Right forelimb (tissue), 1 donor: ENCODE measurements at places on chromosomes 7 and 10.

- DNase-seq: no peak
Observed at GRCh38 chr7:49513911-49514310, 259.5 kb upstream of the VWC2 start.

DNA sequence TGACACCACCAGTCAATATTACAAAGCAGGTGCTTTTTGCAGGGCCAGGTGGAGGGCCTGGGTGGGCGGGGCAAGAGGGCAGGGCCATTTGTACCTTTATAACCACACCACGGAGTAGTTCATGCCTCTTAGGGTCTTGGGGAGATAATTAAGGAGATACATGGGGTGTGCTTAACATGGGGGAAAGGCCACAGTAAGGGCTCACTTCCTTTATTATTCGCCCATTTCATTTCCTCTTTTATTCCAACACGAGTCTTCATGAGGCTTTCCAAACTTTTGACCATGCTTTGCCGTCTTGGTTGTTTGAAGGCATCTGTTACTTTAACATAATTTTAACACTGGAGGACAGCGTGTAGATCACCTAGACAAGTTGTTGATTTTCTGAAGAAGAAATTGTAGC is 33.3 kb upstream of the LYZL2 start:
- DNase-seq: no peak

- DNase-seq: no peak
Observed at GRCh38 chr10:78913219-78914059, 155.3 kb upstream of the ZMIZ1 start.

DNA sequence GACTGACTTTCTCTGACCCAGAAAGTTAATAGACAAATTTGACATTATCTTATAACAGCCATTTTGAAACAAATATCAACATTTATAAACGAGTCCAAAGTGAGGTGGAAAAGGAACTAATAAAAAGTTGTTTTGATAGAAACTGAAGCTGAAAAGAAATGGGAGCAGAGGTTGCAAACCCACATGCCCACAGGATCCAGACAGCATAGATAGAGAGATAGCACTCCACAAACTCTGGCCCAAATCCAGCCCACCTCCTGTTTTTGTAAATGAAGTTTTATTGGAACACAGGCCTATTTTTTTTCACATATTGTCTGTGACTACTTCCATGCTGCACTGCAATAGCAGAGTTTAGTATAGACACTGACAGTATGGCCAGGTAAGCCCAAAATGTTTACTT is 171.9 kb downstream of the PRKG1 start:
- no peak for DNase-seq

GRCh38 chr7:155610633-155611193 is 33.7 kb upstream of the RBM33 start:
- DNase-seq: no peak

DNA sequence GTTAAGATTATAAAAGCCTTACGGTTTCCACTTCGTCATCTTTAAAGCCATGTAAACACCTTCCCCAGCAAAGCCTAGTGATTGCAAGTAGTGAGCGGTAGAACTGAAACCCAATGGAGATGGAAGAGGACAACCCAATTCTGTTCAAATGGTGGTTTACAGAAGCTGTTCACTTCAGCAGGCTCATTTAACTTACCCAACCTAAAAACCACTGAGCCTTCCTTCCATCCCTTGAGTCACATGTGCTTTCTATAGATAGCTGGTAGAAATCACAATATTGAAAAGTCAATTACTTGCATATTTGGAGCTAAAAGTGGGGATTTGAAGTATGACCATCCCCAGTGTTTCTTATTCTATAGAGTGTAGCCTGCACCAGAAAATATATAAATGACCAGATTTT is 667.7 kb downstream of the SUGCT start:
- no peak for DNase-seq

- no peak for DNase-seq
Observed at GRCh38 chr10:79438699-79439085, 6.7 kb downstream of the ZCCHC24 start.

DNA sequence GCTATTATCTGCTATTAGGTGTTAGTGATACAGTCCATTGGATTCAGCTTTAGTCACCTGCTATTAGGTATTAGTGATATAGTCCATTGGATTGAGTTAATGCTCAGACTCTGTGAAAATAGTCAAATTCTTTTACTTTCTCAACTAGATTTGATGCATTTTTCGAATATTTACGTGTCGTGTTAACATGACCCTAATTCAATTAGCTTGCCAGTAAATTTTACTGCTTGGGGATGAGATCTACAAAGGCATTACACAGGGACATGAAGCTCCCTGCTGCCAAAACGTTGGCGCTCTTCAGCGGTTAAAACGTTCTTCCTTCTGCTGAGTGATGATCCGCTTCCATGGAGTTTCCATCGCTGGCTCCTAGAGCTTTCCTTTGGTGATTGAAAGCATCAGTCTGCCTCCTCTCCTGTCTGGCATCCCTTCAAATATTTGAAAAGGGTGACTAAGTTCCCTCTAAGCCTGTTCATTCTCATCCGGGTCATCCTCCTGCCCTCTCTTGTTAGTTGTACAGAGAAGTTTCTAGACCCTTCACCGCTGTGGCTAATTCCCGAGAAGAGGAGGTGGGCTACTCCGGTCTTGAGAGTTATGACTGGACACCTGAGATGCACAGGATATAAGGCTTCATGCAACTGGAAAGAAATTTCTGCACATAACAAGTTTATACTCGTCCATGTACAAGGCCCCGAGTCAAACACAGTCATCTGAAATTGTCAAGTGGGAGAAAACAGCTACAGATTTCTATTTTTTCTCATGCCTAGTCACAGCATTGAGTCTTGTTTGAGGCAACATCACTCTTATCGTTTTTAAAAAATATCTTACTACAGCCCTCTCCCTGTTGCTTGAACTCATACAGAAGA is 254.0 kb downstream of the KLF6 start:
- no peak for DNase-seq

- DNase-seq: no peak
Observed at GRCh38 chr7:107809179-107809578, 6.2 kb upstream of the SLC26A3 start.
